ENCODE measurements at places on chromosomes 2 and 18.
A peak's percentile ranks its signal among the peaks of the same experiment; 100 is the strongest.

- no peak for DNase-seq
Observed at GRCh38 chr18:74724186-74724585, 126.5 kb downstream of the ZNF407 start.

- peak; percentile 12 for DNase-seq
Observed at GRCh38 chr2:24490181-24490689, 819 bp upstream of the NCOA1 start.

DNA sequence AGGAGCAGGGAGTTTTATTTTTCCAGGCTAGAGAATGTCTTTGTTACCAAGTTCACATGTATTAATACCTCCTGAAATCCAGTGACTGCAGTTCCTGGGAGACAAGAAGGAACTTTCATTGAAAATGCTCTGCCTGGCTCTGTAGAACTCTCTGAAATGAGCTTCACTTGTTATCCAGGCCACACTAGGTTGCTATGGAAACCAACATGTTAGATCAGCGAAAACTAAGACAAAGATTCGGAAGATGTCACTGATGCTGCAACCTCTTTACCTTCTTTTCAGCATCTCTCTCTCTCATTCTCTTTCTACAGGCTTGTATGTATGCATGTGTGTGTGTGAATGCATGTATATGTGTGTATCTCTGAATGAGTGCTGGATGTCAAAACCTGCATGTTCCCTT, 218.5 kb downstream of the TRIB2 start:
- DNase-seq, result no peak

DNA sequence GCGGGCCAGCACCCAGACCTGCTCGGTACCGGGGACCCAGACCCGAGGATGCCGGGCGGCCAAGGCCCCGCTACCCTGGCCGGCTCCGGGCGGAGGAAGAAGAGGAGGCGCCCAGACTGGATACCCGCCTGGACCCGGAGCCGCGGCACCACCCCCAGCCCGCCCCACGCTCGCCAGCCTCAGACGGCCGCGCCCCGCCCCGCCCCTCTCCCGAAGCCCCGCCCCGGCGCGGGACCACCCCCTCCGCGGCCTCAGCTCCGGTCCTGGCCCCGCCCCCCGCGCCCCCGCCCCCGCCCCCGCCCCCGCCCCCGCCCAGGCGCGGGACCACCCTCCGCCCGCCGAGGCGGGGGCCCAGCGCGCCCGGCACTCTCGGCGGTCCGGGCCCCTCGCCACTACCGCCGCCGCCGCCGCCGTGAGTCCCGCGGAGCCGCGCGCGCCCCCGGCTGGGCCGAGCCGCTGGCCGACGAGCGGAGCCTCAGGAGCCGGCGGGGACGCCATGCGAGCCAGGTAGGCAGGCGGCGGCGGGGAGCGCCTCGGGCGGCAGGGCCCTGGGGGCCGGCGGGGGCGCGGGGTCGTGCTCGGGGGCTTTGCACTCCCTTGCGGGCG, at the start of gene SH3BP4:
Gene SH3BP4 (plus strand): TSS at position 354 of the 606 bp plus-strand sequence. CDS start 82,986 bp downstream, outside the sequence.
- peak; percentile 28 for DNase-seq

- DNase-seq, result no peak
Observed at GRCh38 chr2:18824325-18824790, 235.0 kb upstream of the NT5C1B start.

- DNase-seq, result no peak
Observed at GRCh38 chr2:12727065-12727464, 10.3 kb downstream of the TRIB2 start.
